NCI-H1105 (cell line): ENCODE measurements at places on chromosomes 6 and 20.

DNA sequence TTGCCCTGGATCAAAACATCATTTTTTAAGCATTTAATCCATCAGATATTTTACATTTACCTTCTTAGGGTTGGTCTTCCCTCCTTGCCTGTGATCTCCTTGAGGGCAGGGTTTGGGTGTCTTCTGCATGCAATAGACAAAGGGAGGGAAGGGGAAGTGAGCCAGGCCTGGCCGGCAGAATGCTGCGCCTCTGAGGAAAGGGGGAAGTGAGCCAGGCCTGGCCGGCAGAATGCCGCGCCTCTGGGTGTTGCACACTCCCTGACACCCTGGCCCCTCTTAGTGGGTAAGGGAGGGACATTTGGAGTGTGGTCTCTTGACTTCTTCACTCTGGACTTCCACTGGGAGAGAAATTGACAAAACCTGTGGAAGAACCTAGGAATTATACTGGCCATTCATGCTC lies 12.4 kb downstream of the PSMF1 start:
- no peak for DNase-seq

DNA sequence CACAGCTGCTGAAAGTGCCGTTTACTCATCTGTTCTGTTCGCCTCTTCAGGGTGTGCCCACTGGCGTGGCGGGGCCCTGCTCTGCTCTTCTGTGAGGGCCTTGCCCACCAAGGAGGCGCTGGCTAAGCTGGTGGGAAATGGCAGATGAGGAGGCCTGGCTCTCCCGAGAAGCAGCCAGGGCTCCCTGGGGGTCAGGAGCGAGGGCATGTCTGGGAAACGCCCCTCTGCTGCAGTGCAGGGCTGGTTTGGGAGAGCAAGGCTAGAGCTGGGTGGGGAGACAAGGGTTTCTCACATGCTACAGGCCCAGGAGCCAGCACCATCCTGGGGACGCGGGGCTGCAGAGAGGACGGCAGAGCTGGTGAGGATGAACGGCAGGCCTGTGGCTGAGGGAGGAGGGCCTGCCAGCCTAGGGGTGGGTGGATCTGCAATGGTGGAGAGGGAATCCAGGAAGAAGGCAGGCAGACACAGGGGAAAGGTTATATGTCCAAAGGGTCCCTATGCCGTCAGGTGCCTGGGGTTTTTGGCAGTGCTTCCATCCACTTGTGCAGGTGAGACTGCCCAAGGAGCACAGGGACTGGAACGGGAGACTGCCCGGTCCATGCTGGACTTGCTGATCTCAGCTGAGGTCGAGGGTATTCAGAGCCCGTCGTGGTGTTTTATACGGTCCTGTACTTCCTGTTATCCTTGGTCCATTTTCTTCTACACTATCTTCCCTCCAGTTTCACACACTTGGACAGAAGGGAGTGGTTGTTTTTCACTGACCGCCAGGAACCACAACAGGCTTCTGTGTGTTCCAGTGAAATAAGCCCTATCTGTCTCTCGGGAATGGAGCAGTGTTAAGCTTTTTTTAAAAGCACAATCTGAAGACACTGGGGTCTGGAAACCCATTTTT lies 119.2 kb downstream of the SYCP2 start:
- no peak for DNase-seq

- DNase-seq, result peak; percentile 44
These were observed 796 bp downstream of the SENP6 start for GRCh38 chr6:75602246-75603105.

DNA sequence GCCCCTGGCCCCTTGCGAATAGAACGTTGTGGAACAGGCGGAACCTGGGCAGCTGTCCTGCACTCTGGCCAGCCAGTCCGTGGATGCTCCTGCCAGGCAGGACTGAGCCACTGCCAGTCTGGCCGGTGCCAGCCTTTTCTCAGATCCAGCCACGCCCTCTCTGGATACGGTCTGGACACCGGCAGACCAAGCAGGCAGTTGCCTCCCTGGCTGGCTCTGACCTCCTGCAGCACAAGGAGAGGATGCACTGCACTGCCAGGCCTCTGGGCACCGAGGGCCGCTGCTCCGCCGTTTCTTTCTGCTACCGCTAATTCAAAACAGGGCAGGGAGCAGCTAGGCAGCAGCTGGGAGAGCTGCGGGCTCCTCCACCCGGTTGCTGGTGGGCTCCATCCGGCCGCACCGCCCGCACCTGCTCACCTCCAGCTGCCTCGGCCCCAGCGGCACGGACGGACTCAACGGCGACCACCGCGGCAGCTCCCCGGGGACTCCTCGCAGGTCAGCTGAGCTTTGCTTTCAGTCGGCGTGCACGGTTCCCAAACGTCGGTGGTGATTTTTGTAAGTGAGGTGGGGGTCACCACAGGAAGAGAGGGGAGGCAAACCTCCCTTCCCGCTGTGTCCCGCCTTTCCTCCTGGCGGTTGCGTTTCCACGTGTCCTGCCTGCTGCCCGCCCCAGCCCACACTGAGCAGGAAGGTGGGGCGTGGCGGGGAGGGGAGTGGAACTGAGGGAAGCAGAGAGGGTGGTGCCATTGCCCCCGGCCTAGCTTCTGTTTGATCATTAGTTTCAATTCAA lies 30.3 kb upstream of the AFDN start:
- no peak for DNase-seq

GRCh38 chr6:85362652-85363310 lies 87.1 kb upstream of the NT5E start:
- DNase-seq, result no peak

DNA sequence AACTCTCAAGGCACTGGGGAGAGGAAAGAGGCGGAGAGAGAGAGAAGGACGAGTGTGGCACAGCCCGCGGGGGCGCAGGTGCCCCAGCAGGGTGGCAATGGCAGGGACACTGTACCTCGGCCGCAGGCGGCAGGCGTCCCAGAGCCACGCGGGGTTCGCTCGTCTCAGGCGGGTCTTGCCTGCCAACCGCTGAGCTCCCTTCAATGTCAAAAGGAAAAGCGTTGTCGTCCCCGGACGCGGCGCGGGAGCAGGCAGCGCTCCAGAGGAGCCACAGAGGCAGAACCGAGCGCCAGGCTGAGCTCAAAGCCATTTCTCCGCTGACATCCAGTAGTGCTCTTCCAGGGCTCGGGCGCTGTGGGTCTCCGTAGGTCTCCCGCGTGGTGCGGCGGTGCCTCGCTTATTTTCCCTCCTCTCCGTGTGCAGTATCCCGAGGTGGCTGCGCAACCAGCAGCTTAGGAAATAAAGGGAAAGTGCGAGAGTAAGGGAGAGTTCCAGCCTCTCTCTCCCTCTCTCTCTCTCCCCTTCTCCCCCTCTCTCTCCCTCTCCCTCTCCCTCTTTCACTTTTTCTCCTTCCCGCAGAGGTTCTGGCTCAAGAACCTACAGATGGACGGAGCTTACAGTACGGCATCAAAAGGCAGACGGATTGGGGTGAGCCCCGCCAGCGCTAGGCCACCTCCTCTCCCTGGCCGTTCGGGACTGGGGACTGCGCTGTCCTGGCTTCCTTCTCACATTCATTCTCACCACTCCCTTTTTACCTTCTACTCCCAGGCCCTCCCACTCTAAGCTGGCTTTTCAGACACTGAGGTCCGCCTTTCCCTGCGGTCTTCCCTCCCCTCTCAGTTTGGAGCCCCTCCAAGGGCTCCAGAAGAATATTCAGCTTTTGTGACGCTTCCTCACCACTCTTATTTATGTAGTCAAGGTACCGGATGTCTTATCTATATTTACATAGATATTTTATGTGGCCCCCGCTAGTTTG lies at the start of gene LAMA4:
LAMA4 (minus strand) TSS at position 727 of the 976 bp plus-strand sequence; CDS start at position 310, 417 bp downstream.
- DNase-seq, result peak; percentile 12

DNA sequence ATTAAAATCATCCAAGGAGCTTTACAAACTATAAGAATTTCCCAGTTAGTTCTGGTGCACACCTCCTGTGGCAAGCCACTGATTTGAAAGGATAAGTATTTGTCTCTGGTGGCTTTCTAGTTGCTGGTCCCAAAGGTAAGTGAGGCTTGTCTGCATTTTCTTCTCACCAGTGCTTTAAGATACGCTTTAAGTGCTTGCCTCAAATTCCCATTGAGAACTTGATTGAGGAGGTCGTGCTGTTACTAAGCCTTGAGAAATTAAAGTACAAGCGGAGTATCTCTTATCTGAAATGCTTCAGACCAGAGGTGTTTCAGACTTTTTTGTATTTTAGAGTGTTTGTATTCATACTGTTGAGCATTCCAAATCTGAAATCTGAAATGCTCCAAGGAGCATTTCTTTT lies 29.9 kb upstream of the MYO6 start:
- no peak for DNase-seq

DNA sequence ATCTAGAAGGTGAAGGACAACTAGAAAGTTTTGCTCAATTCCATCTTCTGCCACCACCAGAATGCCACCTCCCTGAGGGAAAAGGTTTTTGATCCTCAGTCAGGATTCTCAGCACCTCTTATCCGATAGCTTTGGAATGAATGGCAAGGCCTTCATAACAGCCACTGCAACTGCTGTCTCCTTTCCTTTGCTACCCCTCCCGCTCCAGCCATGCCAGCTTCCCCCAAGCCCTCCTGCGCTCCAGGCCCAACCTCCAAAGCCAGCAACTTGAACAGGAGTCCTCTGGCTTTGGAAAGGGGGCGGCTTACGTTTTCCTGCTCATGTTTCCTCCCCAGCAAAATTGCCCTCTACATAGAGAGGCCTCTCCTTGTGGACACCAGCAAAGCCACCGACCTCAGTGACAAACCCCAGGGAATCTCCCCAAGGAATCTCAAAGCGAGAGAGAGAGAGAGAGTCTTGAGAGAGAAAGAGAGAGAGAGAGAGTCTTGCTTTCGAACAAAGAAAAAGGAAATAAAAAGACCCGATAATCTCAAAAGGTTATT lies 420 bp upstream of the BTN2A1 start:
- peak; percentile 47 for DNase-seq

- DNase-seq, result no peak
These were observed 30.2 kb downstream of the RAB22A start for GRCh38 chr20:58339741-58340140.

GRCh38 chr20:57040924-57041323 lies 225.5 kb downstream of the BMP7 start:
- DNase-seq, result no peak

DNA sequence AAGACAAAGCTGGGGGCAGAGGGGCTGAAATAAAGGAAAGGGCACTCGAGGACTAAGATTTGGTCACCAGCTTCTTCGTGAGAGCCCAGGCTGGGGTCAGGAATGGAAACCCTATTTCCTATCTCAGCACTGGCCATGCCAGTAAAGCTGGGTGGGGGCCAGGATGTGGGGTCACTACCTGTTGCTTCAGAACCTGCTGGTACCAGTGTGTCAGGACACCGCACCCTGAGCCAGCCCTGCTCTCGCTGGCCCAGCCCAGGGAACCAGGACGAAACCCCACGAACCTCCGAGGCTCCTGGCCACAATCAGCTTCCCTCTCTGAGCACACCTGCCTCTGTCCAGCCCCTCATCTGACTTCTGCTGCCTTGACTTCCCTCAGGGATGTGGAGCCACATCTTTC lies 2.1 kb downstream of the CDSN start:
- DNase-seq, result no peak

- DNase-seq, result no peak
These were observed 1.0 kb downstream of the SRXN1 start for GRCh38 chr20:651713-652614.

DNA sequence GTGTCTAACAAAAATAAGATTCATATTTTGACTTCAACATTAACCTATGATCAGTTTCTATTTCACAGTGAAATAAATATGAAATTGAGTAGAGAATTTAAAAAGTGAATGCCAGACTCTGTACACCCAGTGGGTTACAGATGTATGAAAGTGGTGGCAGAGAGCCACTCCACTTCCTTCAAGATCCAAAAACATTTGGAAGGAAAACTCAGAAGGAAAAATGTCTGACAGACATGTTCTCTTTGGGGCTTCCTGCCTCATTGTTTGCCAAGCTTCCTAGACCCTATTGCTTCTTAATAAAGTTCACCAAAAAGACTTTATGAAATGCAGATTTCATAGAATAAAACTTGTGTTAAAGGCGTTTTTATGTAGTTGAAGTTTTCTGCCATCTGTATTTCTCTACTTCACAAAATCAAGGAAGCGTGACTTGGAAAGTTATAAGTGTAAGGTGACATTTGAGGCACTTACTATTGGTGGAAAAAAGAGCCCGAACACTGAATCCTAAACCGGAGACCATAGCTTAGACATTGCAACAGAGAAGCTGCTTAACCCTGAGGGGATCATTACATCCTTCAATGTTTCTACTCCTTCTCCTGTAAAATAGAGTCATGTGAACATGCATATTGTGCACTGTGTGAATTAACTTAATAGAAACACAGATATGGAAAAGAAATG lies 12.8 kb downstream of the HMGCLL1 start:
- no peak for DNase-seq

GRCh38 chr6:1868561-1869261 lies 259.0 kb downstream of the FOXC1 start:
- DNase-seq, result no peak

- DNase-seq, result no peak
These were observed 308.5 kb downstream of the CLIC5 start for GRCh38 chr6:45707176-45707575.

DNA sequence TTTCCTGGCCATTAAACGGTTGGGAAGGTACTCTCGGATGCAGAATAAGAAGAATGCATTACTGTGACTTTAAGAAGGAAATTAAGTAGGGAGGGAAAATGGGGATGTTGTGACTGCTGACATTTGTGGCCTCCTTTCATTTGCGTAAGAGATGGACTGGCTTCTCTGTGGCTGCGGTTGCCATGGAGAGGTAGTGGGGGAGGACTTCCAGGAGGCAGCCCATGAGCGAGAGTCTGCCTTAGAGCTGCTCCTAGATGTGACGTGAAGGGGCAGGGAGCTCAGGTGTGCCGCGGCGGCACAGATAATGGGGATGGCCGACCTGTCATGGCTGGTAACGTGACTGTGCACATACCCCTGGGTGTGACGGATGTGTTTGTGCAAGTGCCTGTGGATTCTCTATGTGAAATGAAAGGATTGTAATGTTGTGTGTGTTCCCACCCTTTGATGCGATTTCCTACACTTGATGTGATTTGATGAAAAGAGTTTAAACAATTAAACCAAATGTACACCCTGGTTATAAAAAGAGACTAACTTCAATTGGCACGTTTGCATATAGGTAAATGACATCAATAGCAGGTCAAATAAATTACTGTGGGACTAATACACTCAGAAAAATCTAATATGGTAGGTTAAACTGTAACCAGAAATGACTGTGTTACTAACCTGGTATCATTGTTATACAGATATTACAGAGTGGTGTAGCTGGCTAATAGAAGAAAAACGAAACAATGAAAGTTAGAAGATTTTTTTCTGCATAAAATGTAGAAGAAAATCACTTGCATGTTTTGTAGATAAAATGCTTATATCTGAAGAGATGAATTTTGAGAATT lies 48.9 kb downstream of the HIVEP1 start:
- DNase-seq, result no peak

- DNase-seq, result no peak
These were observed 466.1 kb downstream of the BTBD3 start for GRCh38 chr20:12383821-12384220.

- DNase-seq, result no peak
These were observed 9.4 kb upstream of the HLA-DQA1 start for GRCh38 chr6:32627831-32628230.
